ENCODE measurements at places on chromosomes 7 and 10.

GRCh38 chr7:7221599-7222038, 39.3 kb downstream of the C1GALT1 start:
- DNase-seq: peak; percentile 21

- no peak for DNase-seq
Observed at GRCh38 chr7:80151274-80151665, 16.6 kb downstream of the GNAI1 start.

DNA sequence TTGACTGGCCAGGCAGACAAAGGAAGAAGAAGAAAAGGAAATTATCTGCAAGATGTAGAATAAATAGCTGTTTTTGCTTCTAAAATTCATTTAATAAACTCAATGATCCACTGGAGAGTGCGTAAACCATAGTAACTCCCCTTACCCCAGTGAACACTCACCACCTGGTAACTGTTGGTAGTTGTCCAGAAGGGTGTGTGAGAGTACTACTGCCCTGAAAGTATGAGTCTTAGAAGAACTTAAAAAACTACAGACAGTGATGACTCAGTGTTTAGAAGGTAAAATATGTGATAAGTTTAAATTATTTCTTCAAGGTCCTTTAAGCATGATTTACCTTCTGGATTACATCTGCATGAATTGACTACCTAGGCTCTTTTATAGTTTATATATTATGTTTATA, 53.0 kb upstream of the SEMA3A start:
- no peak for DNase-seq

DNA sequence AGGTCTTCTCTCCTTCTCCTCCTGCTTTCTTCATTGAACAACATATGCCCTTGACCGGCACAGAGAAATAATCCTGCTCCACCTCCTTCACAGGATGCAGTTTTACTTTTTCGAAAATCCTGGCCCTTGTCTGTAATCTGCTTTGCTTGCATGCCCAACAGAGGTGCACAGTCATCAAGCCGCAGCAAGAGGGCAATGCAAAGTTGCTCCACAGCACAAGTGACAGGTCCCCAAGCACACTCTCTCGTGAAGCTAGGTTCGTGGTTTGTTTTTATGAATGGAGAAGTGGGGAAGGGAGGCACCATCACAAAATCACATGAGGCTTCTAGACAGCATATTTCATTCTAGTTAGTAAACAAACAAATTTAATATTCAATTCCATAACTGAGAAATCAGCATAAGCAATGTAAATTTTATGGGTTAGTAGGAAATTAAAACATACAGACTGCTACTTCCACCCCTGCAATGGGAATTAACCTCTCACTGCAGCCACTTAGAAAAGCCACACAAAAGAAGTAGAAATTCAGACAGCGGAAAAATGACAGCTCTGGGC, 178.8 kb downstream of the TPK1 start:
- DNase-seq: no peak

DNA sequence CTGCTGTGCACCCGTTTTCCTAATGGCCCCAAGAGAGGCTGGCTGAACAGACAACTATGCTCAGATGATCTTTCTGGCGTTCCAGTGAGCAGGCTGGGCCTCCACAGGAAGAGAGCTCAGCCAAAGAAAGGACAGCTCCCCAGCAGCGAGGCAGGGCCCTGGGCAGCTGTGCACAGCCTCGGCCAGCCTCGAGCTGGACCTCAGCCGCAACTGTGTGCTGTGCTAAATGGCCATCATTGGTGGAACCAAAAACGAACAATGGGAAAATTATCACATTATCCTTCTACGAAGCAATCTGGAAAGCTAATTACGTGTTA, 97.5 kb downstream of the CTBP2 start:
- no peak for DNase-seq

- peak; percentile 89 for DNase-seq
Observed at GRCh38 chr10:78255796-78256638, 222.4 kb downstream of the RPS24 start.

- DNase-seq: peak; percentile 44
Observed at GRCh38 chr10:17431871-17432311, 22.5 kb downstream of the ST8SIA6 start.

- no peak for DNase-seq
Observed at GRCh38 chr7:155104913-155105312, 34.8 kb downstream of the HTR5A start.

DNA sequence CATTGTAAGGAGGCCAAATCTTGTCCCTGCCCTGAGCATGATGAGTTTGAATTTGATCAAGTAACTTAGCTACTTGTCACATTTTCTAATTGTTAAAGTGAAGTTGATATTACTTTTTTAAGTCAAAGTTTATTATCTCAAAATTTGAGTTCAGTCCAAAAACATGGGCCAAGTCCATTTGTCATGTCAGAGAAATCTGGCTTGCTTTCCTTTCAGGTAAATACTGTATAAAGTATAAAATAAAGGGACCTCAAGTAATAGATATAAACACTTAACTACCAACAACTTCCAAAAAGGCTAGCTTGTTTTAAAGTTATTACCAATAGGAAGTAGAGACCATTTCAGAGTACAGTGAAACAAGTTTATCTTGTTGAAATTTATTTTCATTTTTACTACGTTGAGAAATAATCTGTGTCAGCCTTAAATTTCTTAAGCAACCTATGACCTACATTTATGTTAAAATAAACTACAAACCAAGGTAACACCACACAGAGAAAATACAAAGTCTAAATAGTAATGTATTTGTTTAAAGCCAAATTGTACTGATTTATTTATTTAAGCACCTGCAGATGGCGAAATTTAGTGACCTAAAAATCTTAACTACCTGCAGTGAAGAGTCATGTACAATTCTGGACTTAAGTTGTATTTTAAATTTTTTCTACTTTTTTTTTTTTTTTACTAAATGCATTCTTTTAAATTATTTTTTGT, 36.5 kb downstream of the FHIP2A start:
- DNase-seq: no peak

- no peak for DNase-seq
Observed at GRCh38 chr10:48390933-48391845, 84.7 kb downstream of the MAPK8 start.

DNA sequence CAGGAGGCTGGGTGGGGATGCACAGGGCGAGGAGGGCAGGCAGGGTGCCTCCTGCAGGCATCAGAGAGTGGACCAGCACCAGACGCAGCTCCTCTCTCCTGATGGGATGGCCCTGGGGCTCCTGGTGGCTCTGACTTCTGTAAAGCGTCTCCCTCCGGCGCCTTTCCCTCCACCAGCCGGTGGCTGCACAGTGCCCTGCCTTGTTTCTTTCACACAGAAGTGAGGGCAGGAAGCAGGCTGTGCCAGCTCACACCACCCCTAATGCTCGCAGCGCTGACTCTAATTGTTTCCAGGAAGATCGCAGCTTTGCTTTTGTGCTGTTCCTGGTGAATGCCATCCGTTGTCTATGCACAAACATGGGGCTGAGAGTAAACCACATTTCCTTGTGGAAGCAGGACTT, 152.3 kb upstream of the LANCL2 start:
- DNase-seq: no peak
